Body of pancreas (tissue), 4 donors: ENCODE measurements at places on chromosomes 16 and 17.
A peak's percentile ranks its signal among the peaks of the same experiment; 100 is the strongest.

DNA sequence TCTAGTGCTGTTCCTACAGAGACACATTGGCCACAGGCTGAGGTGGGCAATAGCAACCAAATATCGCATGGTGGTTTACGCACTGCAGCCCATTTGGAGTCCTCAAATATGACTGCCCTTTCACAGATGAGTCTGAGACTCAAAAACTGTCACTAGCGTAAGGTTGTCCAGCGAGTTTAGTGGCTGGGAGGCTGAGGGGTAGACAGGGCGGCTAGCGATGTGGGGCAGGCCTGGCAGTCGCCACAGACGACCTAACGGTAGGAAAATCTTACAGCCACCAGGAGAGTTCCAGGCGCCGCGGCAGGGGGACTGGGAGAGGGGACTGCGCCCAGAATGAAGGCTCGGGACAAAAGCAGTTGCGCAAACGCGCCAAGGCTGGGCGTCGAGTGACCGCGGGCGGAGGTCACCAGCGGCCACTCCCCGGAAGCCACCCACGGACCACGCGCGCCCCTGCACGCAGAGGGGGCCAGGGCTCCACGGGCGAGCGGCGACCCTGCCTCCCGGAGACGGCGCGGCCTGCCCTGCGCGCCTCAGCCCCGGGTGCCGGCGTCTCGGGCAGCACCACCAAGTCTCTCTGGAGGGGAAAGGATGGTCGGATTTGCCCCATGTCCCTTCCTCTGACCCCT lies 699 bp upstream of the MAP1LC3B start:
- peak overlapping the region; percentile 96 for H3K27ac ChIP-seq
- no peaks in the 10 kb centered on the region for H3K27me3 ChIP-seq
- H3K4me1 ChIP-seq = peaks cover 68% of the 10 kb centered on the region
- no peaks in the 10 kb centered on the region for H3K36me3 ChIP-seq

DNA sequence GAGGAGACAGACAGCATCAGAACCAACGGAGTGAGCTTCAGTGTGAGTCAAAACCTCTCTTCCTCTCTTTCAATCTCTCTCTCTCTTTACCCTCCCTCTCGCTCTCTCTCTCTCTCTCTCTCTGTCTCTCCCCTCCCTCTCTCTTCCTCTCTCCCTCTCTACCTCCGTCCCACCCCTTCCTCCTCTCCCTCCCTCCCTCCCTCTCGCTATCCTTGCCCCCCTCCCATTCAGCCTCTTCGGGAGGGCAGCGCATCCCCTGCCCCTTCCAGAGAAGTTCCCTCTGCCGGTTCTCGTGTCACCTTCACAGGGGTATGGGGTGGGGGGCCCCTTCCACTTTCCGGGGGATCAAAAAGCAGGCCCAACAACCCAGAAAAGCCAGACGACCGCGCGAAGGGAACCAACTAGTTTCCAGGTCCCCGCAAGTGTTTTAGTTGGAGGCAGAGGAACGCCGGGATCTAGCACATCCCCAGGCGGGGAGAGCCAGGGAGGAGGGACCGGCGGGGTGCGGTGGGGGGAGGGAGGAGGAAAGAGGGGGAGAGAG lies 28.9 kb upstream of the RBFOX1 start:
- H3K4me3 ChIP-seq = no peak overlapping the region
- H3K27me3 ChIP-seq = no peaks in the 10 kb centered on the region
- no peak for DNase-seq
- H3K4me1 ChIP-seq = peaks cover 8% of the 10 kb centered on the region

DNA sequence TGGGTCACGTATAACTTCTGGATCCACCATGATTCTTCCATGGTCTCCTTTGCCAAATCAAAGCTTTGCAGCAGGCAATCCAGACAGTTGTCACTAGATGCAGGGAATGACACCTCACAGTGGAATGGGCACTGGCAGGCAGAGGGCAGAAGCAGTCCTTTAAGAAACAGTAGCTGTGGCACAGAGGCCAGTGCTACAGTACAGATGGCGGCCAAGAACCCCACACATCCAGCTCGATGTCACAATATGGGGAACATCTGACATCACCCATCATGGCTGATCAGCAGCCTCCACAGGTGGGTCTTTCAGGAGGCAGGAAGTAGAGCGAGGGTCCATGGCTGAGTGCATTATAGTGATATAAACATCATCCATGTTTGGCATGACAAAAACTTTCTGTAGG lies 18.8 kb upstream of the ERN1 start:
- H3K36me3 ChIP-seq = no peaks in the 10 kb centered on the region
- no peak overlapping the region for H3K4me3 ChIP-seq
- no peak overlapping the region for H3K27ac ChIP-seq
- H3K27me3 ChIP-seq = no peaks in the 10 kb centered on the region
- DNase-seq = peak; percentile 58

DNA sequence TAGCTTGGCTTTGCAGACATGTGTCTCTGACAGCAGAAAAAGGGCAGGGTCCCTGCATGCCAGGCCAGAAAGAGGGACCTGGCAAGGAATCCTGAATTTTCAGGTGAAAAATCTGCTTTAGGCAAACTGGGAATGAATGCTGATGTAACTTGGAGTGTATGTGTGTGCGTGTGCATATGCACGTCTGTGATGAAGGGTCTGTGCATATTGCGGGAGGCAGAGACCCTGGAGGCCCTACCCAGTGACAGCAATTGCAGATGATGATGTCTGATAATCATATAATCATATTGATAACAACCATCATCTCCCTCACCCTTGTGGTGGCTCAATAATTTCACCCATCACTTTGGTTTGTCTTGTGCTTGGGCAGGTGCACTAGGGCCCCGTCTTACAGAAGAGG lies 80.7 kb upstream of the SDK2 start:
- DNase-seq = no peak
- no peaks in the 10 kb centered on the region for H3K4me1 ChIP-seq
- no peak overlapping the region for H3K27ac ChIP-seq

DNA sequence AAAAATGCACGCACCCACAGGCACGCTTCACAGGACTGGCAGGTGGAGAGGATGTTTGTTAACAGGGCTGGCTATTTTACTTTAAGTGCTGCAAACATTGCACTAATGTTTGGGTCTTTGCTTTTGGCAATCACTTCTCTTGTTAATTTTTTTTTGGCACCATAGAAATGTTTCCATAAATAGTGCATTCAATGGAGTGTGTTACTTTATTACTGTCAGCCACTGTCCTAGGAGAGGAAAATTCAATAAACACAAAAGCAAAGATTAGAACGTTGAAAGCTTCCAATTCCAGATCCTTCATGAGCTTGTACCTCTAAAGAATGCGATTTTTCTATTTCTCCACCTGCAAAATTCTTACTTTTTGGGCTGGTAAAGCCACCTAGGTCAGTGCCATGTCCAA lies 743.5 kb downstream of the WWOX start:
- no peaks in the 10 kb centered on the region for H3K27me3 ChIP-seq
- DNase-seq = no peak
- H3K4me1 ChIP-seq = no peaks in the 10 kb centered on the region

- H3K27ac ChIP-seq = no peak overlapping the region
- DNase-seq = no peak
- H3K27me3 ChIP-seq = no peaks in the 10 kb centered on the region
- no peaks in the 10 kb centered on the region for H3K36me3 ChIP-seq
- H3K4me3 ChIP-seq = no peak overlapping the region
Observed at GRCh38 chr17:58533616-58534188, 19.3 kb upstream of the MTMR4 start.

DNA sequence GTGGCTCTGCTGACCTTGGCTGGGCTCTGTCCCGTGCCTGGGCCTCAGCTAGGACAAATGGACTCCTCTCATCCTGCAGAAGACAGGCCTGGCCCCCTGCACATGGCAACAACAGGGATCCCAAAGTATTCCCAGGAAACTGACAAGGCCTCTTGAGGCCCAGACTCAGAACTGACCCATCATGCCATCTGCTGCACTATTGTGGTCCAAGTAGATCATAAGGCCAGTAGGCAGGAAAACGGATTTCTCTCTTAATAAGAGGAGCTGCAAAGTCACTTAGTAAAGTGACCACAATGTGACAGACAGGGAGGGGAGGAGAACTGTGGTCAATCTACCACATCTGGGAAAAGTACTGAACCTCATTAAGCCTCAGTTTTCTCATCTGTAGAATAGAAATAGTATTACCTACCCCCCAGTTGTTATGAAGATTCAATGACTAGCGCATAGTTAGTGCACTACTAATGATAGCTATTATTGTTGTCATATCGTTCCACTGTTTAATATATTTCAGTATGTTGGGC lies 62.1 kb upstream of the TNRC6A start:
- H3K4me3 ChIP-seq = no peak overlapping the region
- H3K36me3 ChIP-seq = no peaks in the 10 kb centered on the region
- no peak for DNase-seq
- H3K27ac ChIP-seq = no peak overlapping the region
- peaks cover 5% of the 10 kb centered on the region for H3K4me1 ChIP-seq

- peak overlapping the region; percentile 75 for H3K27ac ChIP-seq
- H3K4me3 ChIP-seq = no peak overlapping the region
- no peaks in the 10 kb centered on the region for H3K36me3 ChIP-seq
- peaks cover 11% of the 10 kb centered on the region for H3K4me1 ChIP-seq
- no peak for DNase-seq
- no peaks in the 10 kb centered on the region for H3K27me3 ChIP-seq
Observed at GRCh38 chr16:66872559-66872942, 7.8 kb upstream of the PDP2 start.
